ENCODE measurements at places on chromosomes 13 and 19.

GRCh38 chr19:7995810-7996158, 9.7 kb downstream of the ELAVL1 start:
- DNase-seq = no peak

GRCh38 chr13:20869540-20869939, 33.0 kb downstream of the XPO4 start:
- DNase-seq = no peak

DNA sequence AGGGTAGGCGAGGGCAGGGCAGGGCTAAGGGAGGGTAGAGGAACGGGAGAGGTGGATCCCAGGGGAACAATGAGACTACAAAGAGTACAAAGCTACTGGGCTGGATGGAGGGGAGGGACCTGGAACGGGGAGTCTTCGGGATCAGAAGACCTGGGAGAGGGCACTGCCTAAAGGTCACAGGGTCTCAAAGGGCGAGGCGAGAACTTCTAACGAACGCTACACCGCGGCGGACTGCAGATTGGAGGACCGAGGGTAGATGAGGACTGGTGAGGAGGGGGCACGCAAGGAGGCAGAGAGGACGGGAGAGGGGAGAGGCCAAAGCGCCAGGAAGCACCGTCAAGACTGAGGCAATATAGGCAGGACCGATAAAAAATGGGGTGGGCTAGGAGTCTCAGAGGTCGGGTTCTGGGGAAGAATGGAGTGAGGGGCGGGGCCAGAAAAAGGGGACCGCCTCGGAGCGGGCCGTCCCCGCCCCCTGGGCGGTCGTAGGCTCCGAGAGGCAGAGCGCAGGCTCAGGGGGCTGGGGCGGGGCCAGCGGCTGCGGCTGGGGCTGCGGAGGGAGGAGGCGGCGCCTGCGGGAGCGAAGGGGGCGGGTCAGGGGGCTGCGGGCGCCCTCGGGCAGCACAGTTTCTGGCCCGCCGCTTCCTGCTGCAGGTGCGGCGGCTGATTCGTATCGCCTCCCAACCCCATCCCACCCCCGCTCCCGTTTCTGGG, 1.3 kb upstream of the KCNC3 start:
- DNase-seq = peak; percentile 70

DNA sequence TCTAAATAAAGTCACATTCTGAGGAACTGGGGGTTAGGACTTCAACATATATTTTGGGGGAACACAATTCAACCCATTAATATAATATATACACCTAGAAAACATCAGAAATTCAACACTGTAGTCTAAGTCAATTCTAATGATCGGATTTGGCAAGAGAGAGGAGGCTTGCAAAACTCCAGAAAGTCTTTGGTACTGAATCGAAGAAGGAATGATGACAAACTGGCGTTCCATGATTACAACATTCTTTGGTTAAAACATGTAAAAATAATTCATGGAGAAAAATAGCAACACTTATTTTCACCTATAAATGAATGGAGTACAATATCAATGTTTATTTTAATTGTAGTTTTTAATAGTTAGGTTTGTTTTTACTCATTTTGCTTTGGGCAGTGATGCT, 62.4 kb downstream of the MBNL2 start:
- no peak for DNase-seq

DNA sequence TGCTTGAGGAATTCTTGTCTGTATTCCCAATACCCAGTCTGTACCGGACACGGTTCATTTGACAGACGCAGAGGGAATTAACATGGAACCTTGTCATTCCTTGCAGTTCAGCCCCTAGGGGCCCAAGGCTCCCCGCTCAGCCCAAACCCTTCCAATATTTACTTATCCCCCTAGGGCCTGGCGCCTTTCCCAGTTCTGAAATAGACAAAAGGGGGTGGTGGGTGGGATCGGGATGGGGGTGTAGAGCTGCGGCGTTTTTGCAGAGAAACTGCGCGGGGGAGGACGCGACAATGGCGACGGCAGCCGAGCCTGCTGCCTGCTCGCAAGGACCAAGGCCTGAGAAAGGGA, 583 bp downstream of the AKAP8L start:
- no peak for DNase-seq

- no peak for DNase-seq
These were observed 1.1 kb downstream of the ZNF653 start for GRCh38 chr19:11504502-11505031.

DNA sequence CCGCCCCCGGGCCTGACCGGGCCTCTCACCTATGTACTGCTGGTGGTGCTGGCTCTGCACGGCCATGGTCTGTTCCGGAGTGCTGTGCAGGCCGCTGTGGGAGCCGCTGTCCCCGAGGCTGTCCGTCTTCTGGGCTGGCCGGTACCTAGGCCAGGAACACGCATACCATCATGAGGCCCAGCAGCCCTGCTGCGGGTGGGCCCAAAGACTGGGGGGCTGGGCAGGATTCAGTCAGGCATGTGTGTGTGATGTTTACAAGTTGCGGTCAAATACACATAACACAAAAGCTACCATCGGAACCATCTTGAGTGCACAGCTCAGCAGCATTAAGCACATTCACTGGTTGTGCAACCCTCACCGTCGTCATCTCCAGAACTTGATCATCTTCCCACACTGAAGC, 32.2 kb upstream of the RANBP3 start:
- no peak for DNase-seq

DNA sequence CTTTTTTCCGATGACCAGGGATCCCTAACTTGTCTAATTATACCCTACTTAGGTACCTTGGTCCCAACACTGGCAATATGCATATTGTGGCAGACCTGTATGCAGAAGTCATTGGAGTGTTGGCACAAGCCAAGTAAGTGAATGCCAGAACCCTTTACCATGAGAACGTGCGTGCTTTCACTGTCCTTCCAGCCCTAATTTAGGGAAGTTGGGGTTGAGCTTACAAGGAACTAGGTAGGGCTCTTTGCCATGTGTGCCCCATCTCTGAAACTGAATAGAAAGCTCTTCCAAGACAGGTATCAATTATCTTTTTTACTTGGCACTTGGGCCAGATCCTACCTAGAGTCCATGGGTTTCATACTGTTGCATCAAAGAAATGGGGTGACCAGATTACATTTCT, 93.2 kb downstream of the FRY start:
- no peak for DNase-seq

DNA sequence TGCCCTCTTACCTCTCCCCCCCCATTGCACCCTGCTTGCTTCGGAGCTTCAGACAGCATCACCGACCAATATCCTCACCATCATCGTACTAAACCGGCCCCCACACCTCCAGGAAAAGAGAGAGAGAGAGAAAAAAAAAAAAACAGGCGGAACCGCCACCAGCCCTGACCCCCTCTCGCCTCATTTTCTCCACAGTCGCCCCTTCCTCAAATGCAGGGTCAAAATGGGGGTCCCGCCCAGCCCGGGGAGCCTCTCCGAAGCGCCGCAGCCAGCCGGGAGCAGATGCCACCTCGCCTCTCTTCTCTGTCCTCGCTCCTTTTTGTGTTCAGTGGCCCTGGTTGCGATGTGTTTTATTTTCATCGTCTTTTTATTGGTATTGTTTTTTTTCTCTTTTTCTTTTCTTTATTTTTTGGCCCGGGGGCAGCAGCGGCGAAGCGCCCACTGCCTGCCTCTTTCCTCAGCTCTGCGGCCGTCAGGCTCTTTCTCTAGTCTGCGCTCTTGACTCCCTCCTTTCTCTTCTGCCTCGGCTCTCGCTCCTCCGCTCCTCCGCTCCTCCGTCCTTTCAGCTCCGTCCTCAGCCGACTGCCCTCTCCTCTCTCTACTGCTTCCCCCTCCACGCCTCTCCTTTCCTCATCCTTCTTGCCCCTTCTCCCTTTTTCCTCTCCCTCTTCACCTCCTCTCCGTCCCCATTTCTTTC, 41.4 kb downstream of the DEDD2 start:
- no peak for DNase-seq

GRCh38 chr13:23690668-23691067, 120.5 kb downstream of the TNFRSF19 start:
- DNase-seq = no peak

DNA sequence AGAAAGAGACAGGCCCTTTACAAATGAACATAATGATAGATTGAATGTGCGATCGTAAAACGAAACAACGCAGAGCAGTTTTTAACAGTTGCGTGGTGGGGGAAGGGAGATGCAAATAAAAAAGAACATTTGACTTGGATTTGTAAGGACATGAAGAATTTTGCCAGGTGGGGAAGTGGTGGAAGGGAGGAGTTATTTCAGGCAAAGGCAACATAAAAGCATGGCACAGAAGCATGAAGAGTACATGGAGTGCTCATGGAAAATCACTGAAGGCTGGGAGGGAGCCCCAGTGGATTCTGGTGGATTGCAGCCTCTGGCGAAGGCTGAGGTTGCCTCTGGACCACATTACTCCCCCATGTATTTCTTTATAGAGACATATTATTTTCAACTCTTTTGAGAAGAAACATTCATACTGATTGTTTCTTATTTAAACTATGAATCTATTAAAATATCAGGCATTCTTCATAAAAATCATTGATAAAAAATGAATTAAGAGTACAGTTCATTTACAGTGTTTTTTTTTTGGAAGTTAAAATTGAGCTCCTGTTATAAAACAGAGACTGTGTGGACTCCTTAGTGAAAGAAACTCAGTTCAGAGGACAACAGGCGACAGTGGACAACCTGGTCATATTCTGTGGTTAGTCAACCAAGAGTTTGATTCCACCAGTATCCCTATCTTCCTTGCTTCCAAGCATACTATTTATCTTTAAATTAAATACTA, 57.5 kb downstream of the STARD13 start:
- no peak for DNase-seq

- DNase-seq = no peak
These were observed 19.0 kb downstream of the SPC24 start for GRCh38 chr19:11136400-11137101.

DNA sequence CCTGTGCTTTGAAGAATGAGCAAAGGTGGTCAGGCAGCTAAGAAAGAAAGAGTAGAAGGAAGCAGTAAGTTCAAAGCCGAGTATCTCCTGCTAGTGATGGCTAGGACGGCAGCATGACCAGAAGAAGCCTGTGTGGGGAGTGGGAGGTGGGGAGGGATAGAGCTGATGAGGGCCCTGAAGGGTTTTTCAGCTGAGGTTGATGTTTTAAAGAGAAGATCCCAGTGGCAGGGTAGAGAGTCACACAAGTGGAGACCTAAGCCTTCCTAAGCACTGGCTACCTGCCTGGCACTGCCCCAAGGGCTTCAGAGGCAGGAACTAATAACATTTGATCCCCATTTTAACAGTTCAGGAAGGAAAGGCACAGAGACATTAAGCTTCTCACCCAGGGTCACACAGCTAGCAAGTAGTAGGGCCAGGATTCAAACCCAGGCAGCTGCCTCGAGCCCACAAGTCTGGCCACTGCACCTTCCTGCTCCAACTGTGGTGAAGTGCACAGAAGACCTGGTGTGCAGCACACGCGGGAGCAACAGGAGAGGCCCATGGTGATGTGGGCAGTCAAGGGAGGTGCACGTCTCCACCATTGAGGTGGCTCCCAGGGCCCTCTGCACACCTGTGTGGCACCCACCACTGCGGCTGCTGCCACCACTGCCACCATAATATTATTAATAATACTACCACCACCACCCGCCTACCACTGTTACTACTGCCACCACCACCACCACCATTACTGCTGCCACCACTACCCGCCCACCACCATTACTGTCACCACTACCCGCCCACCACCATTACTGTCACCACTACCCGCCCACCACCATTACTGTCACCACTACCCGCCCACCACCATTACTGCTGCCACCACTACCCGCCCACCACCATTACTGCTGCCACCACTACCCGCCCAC, 22.1 kb downstream of the CUL4A start:
- peak; percentile 51 for DNase-seq

GRCh38 chr19:35140962-35141836, 1.9 kb upstream of the FXYD7 start:
- peak; percentile 96 for DNase-seq

DNA sequence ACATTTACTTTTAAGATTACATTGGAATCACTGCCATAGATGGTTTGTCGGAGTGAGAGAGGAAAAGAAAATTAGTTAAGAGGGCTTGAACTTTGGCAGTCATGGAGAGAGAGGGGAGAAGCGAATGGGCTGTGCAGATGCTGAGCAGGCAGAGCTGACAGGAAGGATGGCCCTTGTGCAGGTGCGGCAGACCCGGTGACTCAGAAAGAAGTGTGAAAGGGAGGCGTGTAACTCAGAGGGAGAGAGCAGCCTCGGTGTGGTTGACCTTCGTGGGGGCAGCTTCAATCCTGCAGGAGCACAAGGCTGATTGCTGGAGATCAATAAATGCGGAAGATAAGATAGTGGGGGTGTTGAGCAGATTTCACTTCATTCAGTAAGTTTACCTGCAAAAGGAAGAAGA, 76.9 kb downstream of the TNFSF13B start:
- no peak for DNase-seq

DNA sequence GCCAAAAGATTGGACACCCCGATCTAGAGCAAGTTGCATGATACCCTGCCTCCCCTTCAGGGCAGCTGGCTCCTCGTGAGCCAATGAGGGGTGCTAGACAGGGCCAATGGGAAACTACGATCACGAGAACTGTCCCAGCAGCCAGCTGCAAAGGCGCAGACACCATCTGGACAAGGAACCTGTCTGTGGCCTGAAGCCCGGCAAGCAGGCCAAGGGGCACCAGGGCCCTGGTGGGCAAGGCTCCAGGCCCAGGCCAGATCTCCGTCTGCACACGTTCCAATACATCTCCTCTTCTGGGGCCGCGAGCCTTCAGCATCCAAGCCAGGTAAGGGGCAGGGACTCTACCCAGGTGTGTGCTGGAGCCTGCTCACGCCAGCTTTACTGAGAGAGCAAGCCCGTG, 20.2 kb downstream of the MED26 start:
- DNase-seq = no peak

DNA sequence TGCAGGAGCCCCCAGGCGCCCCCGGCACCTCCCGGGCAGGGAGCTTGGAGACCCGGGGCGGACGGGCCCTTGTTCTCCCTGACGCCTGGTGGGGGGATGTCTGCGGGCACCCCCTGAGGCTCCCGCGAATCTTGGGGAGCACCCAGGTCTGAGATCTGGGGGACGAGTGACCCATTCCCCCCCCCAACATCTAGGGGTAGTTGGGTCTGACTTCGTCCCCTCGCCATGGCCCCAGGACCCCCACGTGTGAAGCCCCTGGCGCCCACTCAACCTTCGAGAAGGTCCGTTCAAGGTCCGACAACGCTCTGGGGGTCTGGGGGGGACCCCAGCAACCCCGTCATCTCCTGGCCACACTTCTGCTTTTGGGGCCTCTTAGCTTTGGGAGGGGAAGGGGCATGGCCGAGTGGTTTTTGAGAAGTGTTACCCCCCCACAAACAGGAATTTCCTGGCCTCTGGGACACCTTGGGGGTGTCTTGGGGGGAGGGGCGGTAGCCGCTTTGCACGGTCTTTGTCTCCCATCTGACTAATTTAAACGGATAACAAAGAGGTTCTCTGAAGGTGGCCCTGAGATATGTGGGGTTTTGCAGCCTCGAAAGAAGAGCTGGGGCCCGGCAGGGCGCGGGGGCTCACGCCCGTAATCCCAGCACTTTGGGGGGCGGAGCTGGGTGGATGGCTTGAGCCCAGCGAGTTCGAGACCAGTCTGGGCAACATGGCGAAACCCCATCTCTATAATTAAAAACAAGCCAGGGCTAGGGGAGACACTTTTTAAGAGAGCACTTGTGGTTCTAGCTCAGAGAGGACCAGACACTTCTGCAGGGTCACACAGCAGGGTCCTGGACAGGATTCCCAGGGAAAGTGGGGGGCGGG, 608 bp downstream of the CNN2 start:
- DNase-seq = no peak

Measured in stimulated activated CD4-positive, alpha-beta T cell treated with anti-CD3 and anti-CD28 coated beads, TNF-alpha, amount 100 ng/mL, for 4 hours (primary cell).